ENCODE measurements at places on chromosomes 2 and 18.

DNA sequence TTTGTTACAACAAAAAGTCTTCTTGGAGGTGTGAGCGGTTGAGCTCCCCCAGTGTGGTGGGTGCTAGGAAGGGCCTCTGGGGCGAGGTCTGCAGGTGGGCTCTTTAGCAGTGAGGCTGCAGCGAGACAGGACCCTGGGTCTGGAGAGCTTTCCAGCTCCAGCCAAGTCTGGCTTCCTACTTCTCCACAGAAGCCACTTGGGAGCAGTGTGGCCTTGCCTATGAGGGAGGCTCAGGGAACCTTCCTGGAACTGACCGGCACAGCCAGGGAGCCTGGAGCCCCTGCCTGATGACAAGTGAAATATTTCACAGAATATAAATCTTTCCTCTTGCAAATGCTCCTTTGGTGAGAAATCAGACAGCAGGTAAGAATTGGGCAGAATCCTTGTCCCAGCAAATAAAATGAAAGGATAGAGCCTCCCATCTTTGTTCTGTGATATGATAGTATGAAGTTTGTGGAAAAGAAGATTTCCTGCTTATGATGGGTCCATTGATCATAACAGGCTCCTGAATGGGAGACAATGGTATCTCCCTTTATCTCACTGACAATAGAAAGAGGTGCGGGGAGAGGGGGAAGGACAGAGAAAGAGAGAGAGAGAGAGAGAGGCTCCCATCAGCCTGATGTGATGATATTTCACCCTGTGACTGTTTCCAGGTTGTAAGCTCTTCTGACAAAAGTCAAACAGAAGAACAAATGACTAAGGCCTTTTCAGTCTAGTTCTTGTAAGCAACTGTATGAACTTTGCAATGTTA, 289.8 kb upstream of the SPRED2 start:
- no peak for DNase-seq

DNA sequence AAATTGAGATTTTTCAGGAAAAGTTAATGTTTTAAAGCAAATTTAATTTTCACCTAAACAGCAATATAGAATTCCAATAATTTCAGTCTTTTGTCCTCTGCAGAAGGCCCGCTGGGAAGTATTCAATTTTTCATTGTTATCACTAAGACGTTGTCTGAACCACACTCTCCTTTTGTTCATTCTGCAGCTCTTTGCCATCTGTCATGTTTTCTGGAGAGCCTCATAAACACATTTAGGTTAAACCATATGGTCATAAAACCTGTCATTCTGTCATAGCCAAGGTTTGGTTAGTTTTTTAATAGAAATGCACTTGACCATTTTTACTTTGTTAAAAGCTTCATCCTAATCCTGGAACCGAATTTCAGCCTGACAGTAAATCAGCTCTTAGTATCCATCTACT, 54.0 kb upstream of the PGAP1 start:
- no peak for DNase-seq

GRCh38 chr2:8324164-8324856, 357.5 kb upstream of the ID2 start:
- no peak for DNase-seq

DNA sequence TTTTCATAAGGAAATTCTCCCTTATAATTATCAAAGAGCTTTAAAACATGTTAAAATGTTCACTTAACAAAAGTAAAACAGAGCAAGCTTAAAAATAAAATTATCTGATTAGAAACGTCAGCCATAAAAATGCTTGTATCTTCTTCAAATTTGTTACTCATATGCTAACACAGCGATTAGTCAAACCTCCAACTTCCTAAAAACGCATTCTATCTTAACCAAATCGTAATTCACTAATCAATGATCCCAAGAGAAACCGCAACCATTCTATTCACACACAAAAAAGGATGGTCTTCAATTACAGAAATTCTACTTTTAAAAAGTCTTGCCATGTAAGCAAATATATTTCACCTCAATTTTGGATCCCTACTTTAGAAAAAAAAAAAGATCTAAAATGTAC, 1.9 kb downstream of the STK17B start:
- no peak for DNase-seq

DNA sequence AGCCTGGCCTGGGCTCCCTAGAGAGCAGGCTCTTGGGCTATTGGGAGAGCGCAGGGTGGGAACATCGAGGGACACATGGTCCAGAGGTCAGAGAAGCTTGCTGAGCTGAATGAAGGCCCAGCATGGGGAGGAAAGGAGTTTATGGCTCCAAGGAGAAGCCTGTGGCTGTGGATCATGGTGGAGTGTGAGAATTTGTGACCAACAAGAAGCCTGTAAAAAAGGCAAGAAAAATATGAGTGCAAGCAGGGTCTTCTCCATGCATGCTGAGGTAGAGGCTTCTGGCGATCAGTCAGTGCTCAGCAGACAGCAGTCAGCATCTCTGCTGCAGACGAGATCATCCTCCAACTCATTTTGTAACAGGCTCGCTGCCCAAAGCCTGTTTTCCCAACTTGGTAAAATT, 1.3 kb upstream of the SCYGR3 start:
- no peak for DNase-seq

GRCh38 chr2:241110607-241111439, 8.7 kb upstream of the MTERF4 start:
- no peak for DNase-seq

DNA sequence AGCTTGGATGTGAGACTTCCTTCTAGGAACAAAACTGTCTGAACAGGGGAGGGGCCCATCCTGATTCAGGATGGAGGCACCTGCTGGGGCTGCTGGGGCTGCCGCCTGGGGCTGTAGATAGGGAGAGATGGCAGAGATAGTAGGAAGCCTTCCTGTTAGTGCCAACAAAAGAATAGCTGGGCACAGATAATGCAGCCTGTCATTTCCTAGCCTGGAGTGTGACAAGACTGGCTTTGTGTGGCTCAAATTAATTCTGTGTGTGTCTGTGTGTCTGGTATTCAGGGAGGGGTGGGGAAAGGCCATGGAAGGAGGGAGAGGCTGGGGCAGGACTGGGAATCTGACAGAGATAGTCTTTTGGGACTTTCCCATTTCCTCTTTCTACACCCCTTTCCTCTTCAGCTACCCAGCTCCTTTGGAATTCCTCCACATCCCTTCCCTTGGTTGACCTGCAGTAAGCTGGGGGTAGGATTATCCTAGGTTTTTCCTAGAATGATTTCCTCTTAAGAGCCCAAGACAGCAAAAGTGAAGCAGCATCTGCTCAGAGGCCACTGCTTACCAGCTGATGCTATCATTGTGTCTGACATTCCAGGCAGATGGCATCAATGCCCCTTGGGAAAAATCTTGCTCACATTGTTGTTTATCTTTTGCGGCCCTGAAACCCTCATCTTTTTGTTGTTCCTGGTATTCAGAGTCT, 144.9 kb upstream of the LHCGR start:
- no peak for DNase-seq

DNA sequence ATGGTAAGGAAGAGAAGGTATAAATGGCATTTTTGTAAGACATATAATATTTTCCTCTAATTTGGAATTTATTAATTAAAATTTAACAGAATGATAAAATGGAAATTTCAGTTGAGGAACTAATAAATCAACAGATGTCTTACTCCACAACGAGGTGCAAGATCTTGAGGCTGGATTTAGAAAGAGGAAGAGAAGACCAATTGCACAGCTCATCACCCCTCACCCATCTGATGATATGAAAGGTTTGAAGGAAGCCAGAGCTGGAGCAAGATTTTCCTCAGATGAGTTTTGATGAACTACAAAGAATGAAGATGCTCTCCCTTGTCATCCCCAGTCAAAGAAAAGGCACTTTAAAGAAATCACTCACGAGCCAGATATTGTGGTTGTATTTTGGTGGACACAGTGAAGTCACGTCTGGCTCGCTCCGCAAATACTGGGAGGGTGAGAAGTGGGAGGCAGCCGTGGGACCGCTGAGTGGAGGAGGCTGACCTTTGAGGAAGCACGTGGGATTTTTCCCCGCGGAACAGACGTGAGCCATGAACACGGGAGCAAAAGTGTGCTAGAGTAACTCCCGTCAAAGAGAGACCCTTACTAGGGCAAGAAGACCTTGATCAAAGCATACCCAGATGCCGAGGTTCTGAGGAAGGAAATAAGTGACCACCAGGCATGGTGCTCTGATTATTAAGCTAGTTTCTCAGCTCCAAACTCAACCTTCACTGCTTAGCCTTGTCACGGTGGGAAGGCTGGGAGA, 511.4 kb downstream of the RNF144A start:
- no peak for DNase-seq

DNA sequence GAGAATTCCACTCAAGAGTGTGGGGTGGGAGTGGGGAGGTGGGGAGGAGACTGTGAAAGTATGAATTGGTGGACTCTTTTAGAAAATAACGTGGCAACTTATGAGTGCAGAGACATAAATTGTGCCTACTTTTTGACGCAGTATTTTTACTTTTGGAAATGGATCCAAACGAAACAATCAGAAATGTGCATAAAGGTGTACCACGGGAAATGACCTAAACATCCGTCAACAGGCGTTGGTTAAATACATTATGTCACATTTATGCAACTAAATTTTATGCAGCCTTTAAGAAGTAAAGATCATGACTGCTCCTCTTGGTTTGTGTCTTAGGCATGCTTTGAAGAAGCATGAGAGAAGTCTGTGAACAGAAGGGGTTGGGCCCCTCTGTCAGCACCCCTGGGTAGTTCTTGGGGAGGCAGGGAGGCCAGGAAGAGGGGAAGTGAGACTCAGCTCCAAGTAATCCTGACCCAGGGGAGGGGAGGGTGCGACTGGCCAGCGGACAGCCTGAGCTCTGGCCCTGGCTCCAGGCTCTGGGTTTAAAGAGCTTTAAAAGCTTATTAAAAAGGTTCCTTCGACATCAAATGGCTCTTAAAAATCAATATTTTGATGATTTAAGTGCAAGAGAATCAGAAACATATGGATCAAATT, 126.4 kb upstream of the HAAO start:
- DNase-seq: no peak

DNA sequence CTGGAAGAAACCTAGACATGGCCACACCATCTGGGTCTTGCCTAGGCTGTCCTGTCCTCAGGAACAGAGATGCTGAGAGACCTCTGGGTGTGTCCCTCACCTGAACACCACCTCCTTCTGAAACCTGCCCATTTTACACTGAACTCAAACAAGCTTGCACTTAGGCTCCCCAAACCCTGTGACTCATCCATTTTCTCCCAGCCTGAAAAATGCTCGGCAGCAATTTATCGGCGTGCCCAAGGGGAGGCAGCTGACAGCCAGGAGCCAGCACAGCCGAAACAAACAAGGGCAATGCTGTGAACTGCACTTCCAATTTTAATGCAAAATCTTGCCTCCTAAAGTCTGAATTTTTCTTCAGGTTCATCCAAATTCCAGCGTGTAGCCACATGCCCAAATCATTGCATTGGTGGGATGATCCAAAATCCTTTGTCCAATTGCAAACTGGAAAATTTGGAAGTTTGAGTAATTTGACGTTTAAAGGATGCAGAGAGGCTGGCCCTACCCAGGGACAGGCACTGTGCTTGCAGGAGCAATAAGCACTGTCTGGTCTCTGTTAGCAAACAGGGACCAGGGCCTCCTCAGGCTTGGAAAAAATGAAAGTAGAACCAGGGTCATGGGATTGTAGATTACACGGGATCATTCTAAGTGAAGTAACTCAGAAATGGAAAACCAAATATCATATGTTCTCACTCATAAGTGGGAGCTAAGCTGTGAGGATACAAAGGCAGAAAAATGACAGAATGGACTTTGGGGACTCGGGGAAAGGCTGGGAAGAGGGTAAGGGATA, 67.7 kb downstream of the GALNT14 start:
- DNase-seq: no peak

- no peak for DNase-seq
These were observed 230.2 kb downstream of the ATAD2B start for GRCh38 chr2:23696752-23697045.

DNA sequence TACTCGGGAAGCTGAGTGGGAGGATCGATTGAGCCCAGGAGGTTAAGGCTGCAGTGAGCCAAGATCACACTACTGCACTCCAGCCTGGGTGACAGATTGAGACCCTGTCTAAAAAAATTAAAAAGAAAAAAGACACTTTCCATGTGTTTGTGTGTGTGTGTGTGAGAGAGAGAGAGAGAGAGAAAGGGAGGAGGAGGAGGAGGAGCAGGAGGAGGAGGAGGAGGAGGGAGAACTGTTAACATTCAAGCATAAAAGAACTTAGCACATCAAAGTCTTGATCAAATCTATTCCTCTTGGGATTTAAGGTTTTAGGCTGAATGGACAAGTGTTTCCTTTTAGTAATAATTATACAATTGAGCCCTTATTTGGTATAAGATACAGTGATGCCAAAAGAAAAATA, 75.5 kb downstream of the SPOPL start:
- no peak for DNase-seq

DNA sequence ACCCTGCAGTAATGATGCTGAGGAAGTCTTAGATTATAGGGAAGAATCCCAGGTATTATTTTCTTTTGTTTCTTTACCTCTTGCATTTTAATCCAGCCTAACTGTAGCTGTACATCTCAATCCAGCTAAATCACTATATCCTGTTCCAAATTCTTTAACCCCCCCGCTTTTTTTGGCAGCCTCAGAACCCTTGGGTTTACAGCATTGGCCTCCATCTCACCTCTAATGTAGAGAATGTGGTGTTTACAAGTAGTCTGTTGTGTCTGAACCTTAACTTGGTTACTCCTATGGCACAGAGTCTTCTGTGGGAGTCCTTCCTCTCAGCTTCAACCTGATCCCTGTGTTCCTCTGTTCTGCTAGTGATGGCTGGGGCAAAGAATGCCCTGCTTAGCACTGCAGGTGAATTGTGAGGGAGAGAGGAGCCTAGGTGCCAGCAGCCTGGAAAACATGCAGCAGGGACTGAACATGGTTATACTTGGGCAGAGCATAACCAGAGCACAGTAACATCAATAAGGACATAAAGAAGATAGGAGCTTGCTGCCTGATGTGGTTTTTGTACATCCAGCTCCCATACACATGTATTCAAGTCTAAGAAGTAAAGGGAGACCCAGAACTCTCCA, 130.2 kb downstream of the FAM124B start:
- no peak for DNase-seq

- no peak for DNase-seq
These were observed 301.7 kb downstream of the ALK start for GRCh38 chr2:29619689-29620088.

GRCh38 chr2:217736776-217737550, 265.8 kb downstream of the TNS1 start:
- DNase-seq: no peak

DNA sequence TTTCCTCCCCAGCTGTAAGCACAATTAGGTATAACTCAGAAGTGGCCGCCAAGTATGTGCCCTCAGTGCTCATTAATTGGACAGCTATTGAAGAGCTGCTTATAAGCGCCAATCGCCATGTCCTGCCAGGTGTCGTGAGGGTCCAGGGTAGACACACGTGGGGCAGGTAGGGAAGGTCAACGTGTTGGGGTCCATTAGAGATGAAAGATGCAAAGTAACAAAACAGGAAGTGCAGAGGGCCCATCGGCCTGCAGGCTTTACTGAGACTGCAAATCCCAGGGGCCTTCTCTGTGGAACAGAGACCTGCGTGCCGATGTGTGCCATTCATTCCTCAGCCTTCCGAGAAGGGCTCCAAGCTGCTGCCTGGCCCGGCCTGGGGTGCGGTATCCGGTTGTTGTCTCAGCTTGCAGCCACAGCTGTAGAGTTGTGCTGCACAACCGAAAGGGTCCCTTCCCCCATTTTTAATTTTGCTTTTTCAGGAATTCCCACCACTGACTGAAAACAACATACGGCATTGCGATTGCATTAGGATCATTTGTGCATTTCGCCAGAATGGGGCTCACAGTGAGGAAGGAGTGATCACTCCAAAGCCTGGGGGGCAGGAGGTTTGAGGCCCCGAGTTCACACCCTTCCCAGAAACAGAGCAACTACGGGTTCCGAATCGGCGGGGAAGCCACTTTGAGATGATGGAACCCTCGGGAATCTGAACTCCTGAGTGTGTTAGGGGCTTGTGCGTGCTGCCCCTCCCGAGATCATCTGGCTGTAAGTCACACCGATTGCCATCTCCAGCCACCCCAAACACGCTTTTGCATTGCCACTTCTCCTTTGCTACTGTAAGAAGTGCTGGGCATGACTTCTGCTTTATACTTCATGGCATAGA, 94.3 kb downstream of the TSHZ1 start:
- no peak for DNase-seq
